ENCODE measurements at places on chromosomes 2 and 18. TPM values are rescaled to one million over a fixed set of nuclear protein-coding genes. Genes with fewer than 3 reads are reported as not detected.

DNA sequence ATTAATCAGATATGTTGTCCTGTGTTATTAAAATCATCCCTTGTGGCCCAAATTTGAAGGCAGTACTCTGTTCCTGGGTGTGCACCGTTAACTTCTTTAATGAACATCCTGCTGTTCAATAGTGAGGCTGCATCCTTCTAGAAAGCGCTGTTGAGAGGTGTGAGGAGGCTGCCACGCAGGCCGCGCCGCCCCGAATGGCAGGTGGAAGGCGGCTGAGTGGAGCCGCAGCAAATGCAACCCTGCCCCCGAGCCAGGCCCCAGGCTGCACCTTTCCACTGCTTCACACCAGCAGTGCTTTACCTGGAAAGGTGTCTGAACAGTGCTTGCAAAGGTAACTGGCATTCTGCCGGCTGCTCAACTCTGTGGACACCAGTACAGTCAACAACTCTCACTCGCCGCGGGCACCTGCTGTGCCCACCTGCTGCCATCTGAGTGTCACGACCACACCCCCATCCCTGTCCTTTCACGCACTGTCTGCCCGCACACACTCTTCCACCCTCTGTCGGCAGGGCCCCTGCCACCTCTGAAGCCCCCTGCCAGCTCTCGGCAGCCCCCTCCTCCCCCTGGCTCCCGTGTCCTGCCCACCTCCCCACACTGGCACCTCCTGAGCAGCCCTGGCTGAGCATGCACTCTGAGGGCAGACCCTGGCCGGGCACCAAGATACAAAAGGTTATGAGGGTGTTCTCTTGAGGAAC lies 70.9 kb downstream of the ODC1 start:
- DNase-seq = no peak

DNA sequence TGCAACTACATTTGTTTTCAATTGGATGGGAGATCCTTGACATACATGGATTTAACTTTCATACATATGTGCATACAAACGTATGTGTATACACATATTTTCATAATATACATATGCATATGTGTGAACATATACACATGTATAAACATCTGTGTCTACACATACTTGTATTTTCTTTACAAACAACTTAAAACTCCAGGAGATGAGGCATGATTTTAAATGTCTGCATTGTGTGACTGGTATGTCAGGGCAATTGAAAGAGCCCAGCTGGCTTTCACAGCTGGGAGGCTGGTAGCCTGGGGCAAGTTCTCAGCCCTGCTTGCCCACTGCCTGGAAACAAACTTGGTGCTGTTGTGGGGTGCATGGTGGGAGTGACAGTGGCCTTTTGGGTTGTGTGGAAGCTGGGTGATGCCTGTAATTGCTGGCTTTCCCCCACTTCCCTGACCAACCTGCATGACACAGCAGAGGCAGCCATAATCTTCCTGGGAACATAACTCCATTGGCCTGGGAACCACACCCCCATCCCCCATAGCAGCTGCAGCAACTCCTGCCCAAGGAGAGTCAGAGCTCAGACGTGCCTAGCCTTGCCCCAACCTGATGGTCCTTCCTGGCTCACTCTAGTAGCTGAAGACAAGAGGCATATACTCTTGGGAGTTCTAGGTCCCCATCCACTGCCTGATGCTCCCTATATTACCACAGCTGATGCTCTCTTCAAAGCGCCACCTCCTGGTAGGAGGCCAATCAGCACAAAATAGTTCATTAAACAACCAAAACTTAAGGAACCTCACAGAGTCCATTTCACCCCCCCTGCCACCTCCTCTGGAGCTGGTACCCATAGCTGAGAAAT lies 158.3 kb downstream of the CERS6 start:
- no peak for DNase-seq

DNA sequence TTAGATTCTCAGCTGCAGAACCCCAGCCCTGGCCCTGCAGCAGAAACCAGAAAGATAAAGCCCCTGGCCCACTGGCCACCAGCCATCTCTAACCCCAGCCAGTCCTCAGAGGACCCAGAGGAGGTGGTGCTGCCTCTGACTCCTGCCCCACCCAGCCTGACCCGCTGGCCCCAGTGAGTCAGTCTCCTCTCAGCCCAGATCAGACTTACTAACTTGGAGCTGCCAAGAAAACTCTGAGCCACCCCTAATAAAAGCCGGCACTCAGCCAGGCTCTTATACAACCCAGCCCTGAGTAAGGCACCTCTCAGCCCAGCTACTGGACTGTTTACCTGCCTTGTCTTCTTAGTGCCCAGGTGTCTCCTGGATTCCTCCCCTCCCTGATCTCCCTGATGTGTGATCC lies 2.0 kb downstream of the SLC14A2 start:
- peak; percentile 93 for DNase-seq

The CIAO1 gene
- total RNA-seq = 46.4 TPM

- no peak for DNase-seq
Observed at GRCh38 chr18:68676913-68677312, 38.0 kb downstream of the TMX3 start.

GRCh38 chr18:32753656-32754260 lies 19.1 kb downstream of the KLHL14 start:
- no peak for DNase-seq

GRCh38 chr18:63476668-63477067 lies at the start of gene SERPINB5:
Gene SERPINB5, plus strand, starts transcription at chr18:63476958. Its CDS starts 7,471 bp downstream, at chr18:63484429.
- no peak for DNase-seq

The KYNU gene
- 13.5 TPM for total RNA-seq

The HRH4 gene
- total RNA-seq = 0.15 TPM

GRCh38 chr18:48646976-48647375 lies 108.1 kb downstream of the CTIF start:
- no peak for DNase-seq

The TEX44 gene
- total RNA-seq = not detected

DNA sequence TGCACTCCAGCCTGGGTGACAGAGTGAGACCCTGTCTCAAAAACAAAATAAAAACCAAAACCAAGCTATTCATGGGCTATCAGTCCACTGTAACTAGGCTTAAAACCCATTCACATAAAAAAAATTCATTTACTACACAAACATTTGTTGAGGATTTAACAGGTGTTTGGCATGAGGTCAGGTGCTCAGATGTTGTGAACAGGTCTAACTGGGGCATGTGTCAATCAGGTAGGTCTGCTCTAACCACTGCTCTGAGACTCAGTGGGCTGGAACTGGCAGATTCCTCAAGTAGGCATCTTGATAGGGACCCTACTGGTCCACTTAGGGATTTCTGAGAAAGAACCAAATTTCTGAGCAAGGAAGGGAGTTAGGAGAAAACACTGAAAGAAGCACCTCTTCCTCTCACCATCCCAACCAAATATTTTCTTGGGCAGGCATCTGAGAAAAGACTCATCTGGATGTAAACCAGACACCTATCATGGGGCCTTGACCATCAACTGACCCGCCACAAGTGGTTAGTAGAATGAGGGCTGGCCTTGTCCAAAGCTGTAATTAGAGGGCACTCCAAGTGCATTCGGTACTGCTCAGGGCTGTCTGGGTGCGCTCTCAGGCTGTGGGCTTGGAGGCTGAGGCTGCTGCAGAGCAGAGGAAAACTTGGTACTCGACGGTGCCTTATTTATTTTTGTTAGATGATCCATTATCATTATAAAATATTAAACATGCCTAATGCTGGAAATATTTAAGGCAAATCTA lies 33.9 kb downstream of the WIPF1 start:
- no peak for DNase-seq

The GREB1L gene
- total RNA-seq = 6.0 TPM

DNA sequence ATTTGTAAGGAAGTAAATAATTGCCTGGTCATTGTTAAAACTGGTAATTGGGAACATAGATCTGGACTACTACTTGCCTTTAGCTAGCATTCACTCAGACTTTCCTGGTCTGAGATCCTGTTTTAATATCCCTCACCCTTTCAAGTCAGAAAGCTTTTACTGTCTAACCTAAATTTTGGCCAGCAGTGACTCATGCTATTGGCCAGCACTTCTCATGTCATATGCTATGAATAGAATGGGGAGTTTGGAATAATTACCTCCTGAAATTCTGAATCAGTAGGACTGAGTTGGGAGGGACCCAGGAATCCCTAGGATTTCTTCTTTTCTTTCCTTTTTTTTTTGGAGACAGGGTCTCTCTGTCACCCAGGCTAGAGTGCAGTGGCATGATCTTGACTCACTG lies 19.3 kb downstream of the STK36 start:
- DNase-seq = no peak

DNA sequence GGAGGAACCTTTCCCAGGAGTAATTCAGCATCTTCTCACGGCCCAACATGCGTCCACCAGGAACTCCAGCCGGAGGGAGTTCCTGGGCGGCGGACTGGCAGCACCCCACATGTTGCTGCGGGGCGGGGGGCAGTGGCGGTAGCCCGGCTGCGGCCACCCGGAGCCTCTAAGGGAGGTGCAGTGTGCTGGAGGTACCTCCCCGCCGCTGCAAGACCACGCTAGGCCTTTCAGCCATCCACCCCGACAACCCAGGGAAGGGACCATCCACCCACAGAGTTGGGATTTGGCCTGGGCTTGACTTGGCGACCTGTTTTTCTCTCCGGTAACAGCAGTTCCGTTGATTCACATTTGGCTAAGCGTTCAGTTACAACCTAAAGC lies 625 bp downstream of the LYPD6 start:
- DNase-seq = no peak

DNA sequence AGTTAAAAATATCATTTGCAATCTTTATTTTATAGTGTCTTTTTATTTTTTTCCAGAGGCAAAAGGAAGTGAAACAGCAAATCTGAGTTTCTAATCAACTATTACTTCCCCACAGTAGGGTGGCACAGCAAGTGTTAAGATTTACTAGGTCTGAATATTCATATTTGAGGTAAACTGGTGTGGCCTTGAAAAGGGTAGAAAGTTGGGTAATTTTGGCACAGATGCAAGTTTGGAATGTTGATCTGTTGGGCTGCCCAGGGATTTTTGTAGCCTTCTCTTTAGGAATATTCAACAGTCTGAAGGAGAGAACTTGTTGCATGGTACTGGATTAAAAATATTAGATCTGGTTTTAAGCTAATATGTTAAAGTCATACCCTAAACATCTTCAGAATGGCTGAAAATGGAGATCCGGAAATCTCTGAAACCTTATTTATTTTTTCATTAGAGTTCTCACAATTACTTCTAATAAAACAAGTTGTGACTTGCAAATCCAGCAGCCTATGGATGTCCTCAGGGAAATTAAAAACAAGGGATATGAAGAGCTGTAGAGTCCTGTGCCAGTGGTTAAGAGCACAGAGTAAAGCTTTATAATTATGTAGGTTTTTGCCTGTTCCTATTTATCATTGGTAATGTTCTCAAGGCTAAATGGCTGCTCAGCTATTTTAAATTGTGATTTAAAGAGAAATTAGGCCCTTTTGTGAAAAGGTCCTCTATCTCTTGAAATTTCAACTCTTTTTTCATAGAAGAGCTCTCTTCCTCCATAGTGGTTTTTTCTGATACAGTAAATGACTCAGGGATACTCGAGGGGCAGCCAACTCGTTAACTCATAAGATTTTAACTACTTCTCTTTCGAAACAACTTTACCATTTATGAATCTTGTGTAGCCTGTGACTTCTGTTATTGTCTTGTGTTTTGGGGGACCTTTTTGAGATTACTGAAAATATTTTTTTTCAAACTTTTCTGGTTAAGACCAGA lies 11.0 kb downstream of the TANK start:
- DNase-seq = no peak

GRCh38 chr2:239180526-239181073 lies 220.2 kb downstream of the HDAC4 start:
- peak; percentile 28 for DNase-seq

DNA sequence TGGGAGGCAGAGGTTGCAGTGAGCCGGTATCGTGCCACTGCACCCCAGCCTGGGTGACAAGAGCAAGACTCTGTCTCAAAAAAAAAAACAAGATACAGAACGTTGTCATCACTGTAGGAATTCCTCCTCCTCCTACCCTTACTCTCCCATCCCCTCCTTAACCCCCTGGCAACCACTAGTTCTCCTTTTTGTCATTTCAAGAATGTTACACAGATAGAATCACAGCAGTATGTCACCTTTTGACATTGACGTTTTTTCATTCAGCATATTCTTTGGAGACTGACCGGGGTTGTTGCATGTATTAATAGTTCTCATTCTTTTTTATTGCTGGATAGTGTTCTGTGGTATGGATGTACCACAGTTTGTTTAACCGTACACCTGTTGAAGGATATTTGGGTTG lies 32.4 kb downstream of the TTLL4 start:
- no peak for DNase-seq

The TNS1 gene
- total RNA-seq = 1,949 TPM

The VIL1 gene
- 0.65 TPM for total RNA-seq

The PPM1G gene
- 39.5 TPM for total RNA-seq

- no peak for DNase-seq
Observed at GRCh38 chr2:86044045-86044444, 61.6 kb downstream of the POLR1A start.

DNA sequence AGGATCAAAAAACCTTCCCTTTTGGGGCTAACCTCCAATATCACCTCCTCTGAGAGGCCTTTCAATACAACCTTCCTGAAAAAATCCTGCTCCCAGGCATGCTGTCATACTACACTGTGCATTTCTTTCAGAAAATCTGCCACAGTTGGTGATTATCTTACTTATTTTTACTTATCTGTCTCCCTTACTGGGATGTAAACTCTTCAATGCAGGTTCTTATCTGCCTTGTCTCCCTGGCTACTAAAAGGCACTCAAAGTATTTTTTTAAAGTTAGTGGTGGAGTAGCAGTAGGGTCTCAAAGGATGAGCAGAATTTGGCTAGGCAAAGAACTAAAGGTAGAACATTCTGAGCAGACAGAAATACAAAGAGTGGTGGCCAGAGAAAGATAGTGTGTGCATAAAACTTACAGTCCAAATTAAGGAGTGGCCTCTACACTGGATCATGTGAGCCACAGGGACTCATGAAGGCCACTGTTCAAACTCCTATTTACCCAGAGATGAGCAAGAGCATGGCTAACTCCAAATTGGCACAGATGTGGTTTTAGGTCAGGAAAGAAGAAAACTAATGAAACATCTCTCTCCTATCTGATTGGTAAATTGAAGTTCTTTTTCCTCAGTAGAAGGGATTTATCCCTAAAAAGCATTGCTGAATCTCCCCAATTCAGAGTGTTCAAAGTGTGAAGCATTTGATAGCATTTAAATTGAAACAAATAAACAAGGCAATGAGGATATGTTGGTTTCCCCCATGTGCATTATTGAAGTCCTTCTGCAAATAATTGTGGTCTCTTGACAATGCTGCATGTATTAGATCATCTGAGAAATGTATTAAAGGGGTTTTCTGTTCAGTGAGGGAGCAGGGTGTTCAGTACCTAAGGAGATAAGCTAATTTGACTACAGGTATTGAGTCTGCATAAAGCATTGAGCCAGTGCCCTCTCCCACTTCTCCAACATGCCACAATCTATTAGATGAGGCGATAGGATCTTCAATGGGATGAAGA lies 285.5 kb downstream of the MREG start:
- DNase-seq = no peak

The RESP18 gene
- total RNA-seq = not detected

DNA sequence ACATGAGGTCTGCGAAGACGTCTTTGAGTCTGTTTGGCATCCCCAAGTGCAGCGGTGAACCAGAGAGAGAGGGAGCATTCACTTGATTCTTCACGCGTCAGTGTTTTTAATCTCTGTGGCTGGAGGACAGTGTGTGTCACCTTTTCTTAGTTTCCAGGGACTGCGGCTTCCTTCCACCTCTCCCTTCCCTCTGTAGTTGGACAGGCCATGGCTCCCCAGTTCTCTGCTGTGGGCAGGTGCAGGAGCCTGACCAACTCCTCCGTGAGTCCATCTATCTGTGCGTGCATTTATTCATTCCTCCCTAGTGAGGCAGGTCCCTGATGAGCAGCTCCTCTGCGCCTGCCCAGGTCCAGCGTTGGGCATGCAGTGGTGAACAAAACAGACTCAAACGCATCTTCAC lies 42.9 kb downstream of the AGAP1 start:
- no peak for DNase-seq

The PPM1B gene
- 57.9 TPM for total RNA-seq

GRCh38 chr2:236977063-236977851 lies 108.4 kb upstream of the COPS8 start:
- no peak for DNase-seq

Measured in aorta (tissue), 5 donors.